Stimulated activated naive B cell treated with anti-CD40 and anti-IgM and Interleukin-4, amounts not matched to agents 10 μg/mL and 1 μg/mL and 100 μg/mL, for 72 hours (primary cell): ENCODE measurements at places on chromosomes 3 and 15.

DNA sequence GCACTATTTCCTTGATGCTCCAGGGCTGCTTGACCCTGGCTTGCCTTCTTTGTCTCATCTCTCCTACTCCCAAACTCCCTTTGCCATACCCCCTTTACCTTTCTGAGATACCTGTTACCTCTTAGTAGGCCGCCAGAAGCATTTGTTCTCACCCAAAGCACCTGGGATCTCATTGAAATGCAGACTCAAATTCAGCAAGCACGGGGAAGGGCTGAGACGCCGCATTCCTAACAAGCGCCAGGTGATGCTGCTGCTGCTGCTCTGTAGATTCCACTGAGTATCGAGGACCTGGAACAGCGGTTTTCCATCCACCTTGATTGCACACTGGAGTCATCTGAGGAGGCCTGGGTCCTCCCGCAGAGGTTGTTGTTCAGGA, 91.8 kb downstream of the TMEM266 start:
- DNase-seq: no peak

DNA sequence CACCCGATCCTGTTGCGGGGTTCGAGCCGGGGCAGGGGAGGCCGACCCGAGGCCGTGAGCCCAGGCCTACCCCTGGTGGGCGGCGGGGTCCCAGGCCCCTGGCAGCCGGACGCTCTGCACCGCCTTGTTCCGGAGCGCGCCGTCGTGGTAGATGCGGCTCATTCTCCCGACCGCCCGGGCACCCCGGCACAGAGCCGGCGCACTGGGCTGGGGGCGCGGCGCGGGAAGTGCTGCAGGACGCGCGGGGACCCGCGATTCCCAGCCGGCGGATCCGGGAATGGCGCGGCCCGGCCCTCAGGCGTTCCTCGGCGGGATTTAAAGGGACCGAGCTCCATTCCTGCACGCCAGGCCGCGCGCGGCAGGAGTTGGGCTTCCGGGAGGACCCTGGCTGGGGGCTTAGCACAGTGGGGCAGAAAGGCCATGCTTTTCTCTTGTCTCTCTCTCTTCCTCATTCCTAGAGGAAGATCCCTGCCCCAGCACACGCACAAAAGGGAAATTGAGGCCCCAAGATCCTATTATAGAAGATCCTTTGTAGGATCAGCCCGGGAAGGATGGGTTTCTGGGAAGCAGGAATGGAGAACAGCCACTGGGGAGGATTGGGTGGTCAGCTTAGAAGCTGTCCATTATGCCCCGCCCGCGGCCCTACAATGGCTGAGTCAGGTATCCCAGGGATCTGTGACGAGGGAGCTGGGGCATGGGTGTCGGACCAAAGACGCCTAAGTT, at the start of gene ARPIN:
ARPIN (minus strand) TSS at position 279 of the 723 bp plus-strand sequence; CDS start at position 162, 117 bp downstream.
- DNase-seq: no peak

- DNase-seq: no peak
Measured at GRCh38 chr3:541062-541801, 344.7 kb downstream of the CHL1 start.

GRCh38 chr3:147449669-147450068, 40.5 kb downstream of the ZIC1 start:
- DNase-seq: no peak

DNA sequence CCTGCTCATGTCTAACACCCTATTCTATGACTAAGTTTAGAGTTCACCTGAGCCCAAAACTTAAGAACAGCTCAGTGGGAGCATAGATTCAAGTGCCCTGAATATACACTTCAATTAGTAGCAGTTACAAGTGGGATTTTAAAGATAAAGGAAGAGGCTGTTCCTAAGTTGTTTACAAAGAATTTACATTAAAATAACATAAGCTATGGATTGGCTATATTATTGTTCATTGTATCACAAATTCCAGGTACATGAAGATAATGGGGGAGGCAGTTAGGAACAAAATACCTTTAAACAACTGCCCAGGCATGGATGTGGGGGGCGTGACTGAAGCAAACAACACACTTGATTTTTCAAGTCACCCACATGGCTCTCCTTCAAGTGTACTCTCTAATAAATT, 52.7 kb downstream of the ROPN1B start:
- DNase-seq: no peak

GRCh38 chr3:87311309-87311708, 34.9 kb upstream of the POU1F1 start:
- no peak for DNase-seq
